Uterus (tissue), 4 donors: ENCODE measurements at places on chromosomes 2 and 18.
A peak's percentile ranks its signal among the peaks of the same experiment; 100 is the strongest.

GRCh38 chr2:182049372-182050148, 63.9 kb downstream of the PPP1R1C start:
- H3K36me3 ChIP-seq: no peaks in the 10 kb centered on the region
- H3K4me1 ChIP-seq: no peaks in the 10 kb centered on the region
- no peaks in the 10 kb centered on the region for H3K27me3 ChIP-seq
- DNase-seq: no peak

- H3K36me3 ChIP-seq: no peaks in the 10 kb centered on the region
- DNase-seq: no peak
- no peak overlapping the region for H3K4me3 ChIP-seq
- no peaks in the 10 kb centered on the region for H3K27me3 ChIP-seq
- no peaks in the 10 kb centered on the region for H3K4me1 ChIP-seq
Observed at GRCh38 chr2:5977477-5977876, 285.3 kb downstream of the SOX11 start.

- no peak for DNase-seq
- no peaks in the 10 kb centered on the region for H3K27me3 ChIP-seq
- H3K4me1 ChIP-seq: no peaks in the 10 kb centered on the region
- H3K27ac ChIP-seq: no peak overlapping the region
- H3K4me3 ChIP-seq: no peak overlapping the region
- H3K36me3 ChIP-seq: no peaks in the 10 kb centered on the region
Observed at GRCh38 chr2:213934560-213934959, 476.3 kb upstream of the VWC2L start.

DNA sequence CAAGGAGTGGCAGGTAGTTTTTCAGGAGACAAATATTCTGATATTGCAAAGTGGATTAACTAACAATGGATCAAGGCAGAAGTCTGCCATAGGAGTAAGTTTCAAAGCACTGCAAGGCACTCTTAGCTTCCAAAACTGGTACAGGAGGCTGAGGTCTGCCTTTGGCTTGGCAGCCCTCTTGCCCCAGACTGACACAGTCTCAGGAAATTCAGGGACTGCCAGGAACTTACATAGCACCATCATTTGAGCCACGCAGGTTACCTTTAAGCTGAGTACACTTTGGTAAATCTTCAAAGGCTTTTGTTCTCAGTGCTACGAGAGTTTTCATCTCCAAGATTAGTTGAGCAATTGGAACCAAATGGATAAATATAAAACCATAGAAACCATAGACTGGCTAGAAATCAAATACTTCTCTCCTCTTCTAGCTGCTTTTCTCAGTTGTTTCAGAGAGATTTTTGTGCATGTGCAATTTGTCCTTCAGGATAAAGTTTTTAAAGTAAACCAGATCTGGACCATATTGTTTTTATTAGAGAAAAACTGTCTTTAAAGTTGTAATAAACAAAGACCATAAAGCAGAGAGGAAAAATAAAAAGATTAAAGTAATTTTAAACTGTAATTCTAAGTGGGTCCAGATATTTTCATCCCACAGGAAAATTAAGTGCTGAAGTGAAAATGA, 18.8 kb downstream of the ANKRD29 start:
- no peak overlapping the region for H3K4me3 ChIP-seq
- no peaks in the 10 kb centered on the region for H3K4me1 ChIP-seq
- DNase-seq: no peak
- H3K27ac ChIP-seq: no peak overlapping the region

- H3K27me3 ChIP-seq: no peaks in the 10 kb centered on the region
- peak overlapping the region; percentile 75 for H3K27ac ChIP-seq
- H3K4me1 ChIP-seq: no peaks in the 10 kb centered on the region
Observed at GRCh38 chr2:226031647-226032501, 632.4 kb downstream of the NYAP2 start.

DNA sequence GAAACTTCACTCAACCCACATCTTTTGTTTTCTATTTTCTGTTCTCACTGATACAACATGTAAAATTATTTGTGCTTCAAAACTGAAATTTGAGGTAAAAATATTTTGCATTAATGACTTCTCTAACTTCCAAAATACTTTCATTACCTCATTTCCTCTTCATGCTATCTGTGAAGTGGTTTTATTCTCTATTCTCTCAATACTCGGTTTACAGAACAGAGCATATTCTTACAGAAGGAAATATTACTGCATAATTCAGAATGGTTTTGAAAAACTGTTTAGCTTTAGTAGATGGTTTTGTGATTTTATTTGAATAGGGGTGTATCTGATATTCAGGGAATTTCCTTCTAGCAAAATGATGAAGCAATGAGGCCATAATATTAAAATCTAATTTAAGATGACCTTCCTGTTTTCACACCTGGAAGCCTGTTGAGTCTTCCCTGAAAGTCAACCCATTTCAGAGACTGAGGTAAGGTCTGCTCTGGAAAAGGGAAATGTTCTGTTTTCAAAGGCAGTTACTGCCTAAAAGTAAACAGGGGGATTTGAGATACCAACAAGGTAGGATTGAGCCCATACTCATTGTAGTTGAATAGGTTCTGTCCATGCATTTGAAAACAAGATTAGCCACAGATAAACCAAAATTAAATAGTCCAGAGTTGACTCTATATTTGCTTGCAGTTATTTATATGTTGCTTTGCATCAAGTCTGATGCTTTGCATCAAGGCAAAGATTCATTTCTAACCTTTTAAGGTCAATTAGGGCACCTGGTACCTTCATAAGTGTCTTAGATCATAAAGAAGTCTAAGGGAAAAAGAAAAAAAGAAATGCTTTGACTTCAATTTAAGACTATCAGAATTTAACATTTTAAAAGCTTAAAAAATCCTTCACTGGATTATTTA, 50.8 kb upstream of the PEX13 start:
- no peaks in the 10 kb centered on the region for H3K4me1 ChIP-seq
- no peak overlapping the region for H3K4me3 ChIP-seq
- H3K27me3 ChIP-seq: no peaks in the 10 kb centered on the region
- H3K36me3 ChIP-seq: no peaks in the 10 kb centered on the region
